ENCODE measurements at places on chromosomes 5 and 9.

DNA sequence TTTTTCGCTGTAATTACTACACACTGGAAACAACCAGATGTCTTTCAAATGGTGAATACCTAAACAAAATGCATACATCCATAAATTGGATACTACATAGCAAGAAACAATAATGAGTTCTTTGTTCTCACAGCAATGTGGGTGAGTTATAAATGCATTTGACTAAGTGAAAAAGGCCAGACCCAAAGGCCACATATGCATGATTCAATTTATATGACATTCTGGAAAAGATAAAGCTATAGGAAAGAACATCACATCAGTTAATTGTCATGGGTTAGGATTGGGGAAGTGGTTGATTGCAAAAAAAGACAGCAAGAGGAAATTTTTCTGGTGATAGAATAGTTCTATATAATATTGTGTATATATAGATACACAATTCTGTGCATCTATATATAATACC is 198.9 kb downstream of the CYLC2 start:
- no peak for DNase-seq

DNA sequence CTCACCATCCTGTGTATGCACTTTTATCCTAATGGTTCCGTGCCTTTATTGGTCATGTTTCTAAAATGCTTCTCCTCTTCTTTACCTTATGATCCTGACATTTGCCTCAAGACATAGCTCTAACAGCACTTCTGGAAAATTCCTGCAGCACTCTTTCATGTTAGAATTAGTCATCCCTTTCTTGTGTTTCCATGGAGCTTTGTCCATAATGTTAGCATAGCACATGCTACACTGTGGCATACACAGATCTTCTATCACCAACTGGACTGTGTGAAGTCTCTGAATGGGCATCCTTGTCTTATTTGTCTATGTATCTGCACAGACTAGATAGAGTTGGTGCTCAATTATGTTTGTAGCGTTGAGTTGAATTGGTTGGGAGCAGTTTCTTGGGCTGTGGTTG is 2.0 kb downstream of the SCGB3A2 start:
- DNase-seq: no peak

GRCh38 chr9:14788846-14789245 is 66.3 kb upstream of the CER1 start:
- DNase-seq: no peak

DNA sequence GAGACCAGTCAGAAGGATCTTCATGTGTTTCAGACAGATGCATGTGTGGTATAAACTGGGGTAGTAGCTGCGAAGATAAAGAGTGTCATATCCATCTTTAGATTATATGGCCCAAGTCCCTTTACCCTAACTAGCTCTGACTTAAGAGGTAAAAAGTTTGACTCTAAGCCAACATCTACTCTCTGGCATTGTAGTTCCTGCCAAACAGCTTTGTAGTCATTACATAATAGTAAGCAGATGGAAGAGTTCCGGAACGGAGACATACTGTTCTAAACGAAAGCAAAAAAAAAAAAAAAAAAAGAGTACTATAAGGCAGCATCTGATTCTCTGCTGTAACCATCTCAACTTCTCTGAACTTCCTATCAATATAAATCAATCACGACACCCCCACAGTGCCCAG is 48.8 kb downstream of the CEMIP2 start:
- DNase-seq: no peak

DNA sequence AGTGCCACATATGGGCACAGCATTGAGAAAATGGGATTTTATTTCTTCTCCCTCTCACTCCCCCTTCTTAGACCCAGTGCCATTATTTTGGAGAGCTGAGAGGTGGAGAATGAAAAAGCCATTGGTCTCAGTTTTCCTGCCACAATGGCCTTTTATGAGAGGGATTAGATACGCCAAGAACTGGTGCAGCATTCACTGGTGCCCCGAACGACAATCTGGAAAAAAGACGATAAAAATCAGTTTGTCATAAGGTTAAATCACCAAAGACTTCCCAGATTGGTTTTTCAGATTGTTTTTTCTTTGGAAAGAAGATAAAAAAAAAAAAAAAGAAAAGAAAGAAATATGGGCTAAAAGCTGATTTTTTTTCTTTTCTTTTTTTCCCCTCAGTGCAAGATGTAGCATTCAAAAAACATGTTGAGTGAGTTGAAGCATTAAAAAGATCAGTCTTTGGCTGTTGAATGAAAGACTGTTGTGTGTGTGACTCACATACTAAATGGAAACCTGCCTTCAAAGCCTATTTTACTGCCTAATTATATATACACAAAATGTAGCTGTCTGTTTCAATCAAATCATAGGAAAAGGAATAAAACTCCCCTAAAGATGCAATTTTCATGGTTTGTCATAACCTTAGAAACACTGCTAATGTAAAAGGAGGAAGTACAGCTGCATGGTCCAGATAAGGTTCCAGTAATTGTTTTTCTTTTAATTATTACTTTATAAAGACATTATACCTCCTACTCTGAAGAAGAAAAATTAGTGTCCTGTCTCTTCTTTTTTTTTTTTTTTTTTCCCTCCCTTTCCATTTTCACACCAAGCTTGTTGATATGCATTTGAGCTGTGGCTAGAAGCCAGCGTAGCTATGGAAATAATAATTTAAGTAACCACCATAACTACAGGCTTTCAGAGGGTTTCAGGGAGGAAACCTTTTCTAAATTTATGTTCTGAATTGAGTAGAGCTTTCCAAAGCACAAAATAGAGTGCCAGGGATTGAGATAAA is 27.2 kb upstream of the ZNF608 start:
- peak; percentile 37 for DNase-seq

DNA sequence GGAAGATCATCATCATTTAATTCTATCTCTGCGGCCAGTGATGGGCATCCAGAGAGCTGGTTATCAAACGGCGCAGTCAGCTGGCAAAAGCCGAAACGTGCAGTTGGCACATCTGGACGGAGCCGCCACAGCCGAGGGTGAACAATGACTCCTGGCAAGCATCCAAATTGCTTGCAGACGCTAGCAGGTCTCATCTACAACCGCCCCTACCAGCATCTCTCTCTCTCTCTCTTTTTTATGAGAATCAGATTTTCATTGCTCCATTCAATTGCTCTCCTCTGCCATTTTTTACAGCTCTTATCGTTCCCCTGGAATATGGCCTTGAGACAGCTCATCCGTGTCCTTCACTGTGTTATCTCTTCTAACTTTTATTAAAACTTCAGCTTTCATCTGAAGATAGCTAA is 165.2 kb downstream of the MAPKAP1 start:
- DNase-seq: no peak

DNA sequence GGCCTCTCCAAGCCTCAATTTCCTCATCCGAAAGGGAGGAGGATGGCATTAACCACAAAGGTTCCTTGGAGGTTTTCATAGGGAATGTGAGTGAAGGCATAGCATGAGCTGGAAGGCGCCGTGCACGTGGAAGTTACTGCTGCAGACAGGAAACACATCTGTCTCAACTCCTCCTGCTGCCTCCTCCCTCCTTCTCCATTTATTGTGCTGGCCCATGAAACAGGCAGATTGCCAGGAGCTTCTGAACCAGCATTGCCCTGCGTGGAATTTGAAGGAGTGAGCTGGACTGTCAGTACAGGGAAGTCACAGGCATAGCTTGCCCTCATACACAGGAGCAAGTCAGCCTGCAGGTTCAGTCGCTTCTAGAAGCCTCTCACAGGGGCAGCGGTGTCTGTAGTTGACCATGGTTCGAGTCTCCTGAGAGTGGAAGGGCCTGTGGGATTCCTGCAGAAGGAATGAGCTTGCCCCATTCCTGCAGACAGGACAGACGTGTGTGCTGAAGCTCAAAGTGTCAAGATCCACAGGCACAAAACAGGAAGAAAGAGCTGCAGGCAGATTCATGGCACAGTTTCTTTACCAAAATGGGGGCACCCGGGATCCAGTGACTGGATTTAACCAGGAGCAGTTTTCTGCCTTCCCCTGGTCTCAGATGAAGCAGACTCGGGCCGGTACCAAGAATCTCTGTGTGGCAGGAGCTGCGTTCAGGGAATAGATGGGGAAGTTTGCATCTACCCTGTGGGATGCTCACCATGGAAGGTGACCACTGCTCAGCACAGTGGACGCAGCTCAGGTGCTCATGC is 48.7 kb upstream of the CTSL start:
- DNase-seq: peak; percentile 30

DNA sequence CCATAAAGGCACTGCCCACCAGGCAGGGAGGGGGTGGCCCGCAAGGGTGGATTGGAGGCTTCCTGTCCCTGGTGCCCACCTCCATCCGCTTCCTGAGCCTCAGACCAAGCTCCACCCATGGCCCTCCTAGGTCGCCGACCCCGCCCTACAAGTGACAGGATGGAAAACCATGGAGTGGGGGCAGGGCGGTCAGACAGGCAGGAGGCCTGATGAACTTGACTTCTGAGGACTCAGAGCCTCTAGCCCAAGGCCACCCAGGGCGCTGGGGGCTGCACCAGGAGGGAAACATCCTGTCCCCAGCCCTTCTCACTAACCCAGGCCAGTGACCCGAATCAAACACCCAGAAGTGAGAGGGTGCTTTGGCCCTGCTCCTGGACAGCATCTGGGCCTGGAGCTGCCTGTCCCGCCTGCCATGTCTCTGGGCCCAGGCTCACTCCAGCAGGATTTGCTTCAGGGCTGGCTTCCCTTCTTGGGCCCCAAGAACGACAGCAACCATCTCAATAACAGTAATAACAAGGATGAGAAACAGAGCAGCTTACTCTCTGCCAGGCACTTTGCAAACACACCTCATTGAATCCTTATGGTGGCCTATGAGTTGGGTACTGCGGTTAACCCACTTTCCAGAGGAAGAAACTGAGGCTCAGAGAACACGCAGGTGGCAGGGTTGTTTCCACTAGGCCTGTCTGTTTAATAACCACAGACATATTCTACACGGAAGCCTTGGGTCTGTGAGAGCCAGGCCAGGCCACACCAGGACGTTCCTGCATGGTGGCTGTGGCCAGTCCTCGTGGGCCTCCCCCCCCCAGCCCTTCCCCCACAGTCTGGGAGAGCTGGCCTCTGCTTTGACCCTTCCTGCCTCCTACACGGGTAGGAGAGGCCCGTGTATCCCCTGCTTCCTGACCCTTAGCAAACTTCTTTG is 4.4 kb upstream of the ST6GALNAC6 start:
- DNase-seq: no peak

- DNase-seq: peak; percentile 71
These were observed 85.4 kb downstream of the HSD17B4 start for GRCh38 chr5:119537704-119538103.

All from dermis microvascular lymphatic vessel endothelial cell (primary cell).